Fibroblast of skin of scalp (primary cell): ENCODE measurements at places on chromosomes 2 and 18.

- no peak for DNase-seq
Measured at GRCh38 chr18:79604205-79604912, 75.2 kb upstream of the CTDP1 start.

- DNase-seq, result peak; percentile 43
Measured at GRCh38 chr2:227862227-227862740, 9.1 kb upstream of the DAW1 start.

- DNase-seq, result no peak
Measured at GRCh38 chr2:163527381-163527780, 208.4 kb downstream of the FIGN start.

- no peak for DNase-seq
Measured at GRCh38 chr2:172182624-172183023, 79.9 kb upstream of the DLX2 start.

DNA sequence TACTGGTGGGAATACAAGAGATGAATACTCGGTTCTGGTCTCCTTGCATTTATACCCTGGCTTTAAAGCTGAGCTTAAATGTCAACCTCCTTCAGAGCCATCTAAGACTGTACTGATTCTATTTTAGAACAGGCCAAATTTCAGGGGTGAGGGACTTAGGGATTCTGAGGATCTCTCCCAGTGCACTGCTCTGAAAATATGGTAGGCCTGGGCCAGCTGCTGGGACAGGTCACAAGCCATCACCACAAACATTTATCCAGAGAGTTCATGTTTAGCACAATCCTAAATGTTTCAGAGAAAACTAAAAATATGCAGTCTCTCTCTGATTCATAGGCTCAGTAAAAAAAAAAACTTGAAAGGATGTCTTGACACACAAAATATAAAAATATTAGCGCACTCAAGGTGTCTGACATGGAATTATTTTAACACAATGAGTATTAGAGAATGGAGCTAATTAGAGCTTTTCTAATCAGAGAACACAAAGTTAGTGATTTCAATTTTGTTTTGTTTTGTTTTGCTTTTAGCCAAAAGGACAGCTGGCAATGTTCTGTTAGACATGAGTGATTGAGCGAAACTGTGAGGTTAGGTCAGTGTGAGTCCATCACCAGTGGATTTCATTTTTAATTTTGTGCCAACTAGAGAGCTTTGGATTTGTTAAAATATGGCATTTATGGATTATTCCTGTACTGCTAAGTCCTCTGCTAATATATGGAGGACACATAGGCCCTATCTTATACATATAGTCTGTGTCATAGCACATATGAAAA, 38.8 kb downstream of the MFSD6 start:
- no peak for DNase-seq
